ENCODE measurements at places on chromosomes 3 and 15.

DNA sequence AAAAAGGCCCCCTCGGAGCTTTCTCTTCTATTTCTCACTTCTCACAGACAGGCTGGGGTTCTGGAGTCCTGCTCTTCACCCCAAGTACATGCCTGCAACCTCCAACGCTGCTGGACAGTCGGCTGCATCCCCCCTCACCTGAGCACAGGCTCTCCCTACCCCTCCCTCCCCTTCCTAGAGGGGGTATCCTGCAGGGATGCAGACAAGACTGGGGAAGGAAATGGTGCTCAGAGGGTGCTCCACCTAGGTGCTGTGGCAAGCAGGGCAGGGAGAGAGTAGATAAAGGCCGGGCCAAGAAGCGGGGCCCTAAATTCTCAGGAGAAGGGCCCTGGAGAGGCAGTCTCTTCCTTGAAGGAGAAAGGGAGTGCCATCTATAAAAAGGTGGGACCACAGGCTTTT is 7.0 kb upstream of the STRA6 start:
- no peak for DNase-seq

DNA sequence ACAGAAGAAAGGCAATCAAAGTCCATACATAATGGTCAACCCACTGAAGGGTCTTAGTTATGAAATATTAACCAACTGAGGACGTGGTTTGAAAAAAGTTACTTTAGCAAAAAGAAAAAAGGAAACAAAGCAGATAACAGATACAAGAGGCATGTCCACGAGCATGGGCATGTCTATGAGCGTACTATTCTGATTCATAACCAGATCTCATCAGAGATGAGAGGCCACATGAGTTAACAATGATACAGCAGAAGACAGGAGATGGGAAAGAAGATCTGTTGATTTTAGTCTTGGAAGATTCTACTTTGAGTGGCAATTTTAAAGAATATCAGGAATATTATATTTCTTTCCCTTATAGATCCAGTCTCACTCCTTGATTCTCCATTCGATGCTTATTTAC is 262.9 kb upstream of the SLITRK3 start:
- no peak for DNase-seq

- DNase-seq, result peak; percentile 26
These were observed 129.1 kb upstream of the MEF2A start for GRCh38 chr15:99436542-99437314.

- DNase-seq, result no peak
These were observed 73.9 kb downstream of the BTLA start for GRCh38 chr3:112425382-112425781.

DNA sequence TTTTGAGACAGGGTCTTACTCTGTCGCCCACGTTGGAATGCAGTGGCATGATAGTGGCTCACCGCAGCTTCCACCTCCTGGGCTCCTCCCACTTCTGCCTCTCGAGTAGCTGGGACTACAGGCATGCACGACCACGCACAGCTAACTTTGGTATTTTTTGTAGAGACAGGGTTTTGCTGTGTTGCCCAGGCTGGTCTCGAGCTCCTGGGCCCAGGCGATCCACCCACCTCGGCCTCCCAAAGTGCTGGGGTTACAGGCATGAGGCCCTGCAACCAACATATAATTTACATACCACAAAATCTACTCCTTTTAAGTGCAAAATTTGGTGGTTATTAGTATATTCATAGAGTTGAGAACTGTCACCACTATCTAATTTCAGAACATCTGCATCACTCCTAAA is 31.7 kb downstream of the CCDC14 start:
- DNase-seq, result no peak

DNA sequence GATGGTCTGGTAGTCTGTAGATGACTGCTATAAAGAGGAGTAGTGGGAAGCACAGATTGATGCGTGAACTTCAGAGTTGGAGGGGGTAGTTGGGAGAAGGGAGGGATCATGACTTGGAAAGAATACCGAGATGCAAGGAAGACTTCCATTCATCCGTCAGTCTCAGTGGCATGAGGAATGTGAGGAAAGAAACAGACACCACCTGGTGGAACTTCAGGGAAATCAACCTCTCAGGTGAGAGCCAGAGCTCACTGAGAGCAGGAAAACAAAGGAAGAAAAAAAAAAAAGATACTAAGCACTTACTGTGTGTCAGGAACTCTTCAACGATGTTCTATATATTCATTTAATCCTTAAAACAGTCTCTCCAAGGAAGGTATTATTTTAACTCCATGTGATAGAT is 172.4 kb downstream of the OXSM start:
- DNase-seq, result no peak

DNA sequence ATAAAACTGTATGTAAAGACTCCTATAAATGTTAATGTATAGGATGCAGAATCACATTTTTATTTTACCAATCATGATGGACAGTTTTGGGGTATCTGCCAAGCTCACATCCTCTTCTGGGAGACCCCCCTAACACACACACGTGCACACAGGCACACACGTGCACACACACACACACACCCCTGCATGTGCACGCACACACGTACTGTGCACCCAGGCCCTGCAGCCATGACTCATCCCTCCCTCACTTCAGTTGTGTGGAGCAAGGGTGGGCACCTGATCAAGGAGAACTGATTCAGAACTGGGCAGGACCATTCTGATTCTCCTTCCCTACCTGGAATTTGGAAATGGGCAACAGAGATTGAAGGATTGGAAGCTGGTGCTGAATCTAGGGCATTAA is 16.0 kb upstream of the MINDY4B start:
- DNase-seq, result no peak

DNA sequence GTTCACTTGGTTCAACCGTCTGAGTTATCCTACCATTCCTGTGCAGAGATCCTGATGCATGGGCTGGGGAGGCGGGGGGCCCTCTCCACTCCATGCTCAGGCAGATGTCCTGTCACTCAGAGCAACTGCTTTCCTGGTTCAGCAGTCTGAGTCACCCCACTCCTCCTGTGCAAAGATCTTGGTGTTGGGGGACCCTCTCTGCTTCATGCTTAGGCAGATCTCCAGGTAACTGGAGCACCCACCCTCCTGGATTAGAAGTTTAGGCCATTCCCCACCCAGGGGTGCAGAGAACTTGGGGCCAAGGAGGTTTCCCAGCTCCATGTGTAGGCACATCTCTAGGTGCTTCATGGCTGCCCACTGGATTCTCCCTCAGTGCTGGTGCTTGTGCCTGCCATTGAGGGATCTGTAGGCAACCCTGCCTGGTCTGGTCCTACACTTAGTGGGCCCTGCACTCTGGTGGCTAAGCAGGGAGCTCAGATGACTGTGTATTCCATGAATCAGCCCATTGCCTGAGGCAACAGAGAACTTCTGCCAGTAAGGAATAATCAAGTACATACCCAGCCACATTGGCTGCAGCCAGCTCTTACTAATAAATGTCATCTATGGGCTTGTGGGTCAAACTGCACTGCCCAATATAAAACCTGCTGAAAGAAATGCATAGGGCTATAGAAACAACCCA is 465.4 kb upstream of the THBS1 start:
- no peak for DNase-seq

DNA sequence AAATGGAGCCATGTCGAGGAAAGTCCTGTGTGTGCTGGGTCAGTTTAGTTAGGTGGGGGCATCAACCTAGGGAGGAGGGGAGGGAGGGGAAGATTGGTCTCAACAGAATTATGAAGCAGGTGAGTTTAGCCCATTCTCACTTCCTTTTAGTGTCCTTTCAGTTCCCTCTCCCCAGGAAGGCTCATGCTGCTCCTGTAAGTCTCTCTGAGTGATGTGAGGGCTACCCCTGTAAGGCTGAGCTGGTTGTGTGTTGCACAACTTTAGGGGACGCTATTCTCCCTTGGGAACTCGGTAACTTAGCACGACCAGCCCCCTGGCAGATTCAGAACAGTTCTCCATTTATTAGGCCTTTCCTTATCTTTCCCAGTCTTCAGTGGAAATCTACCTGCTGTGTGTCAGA is 21.2 kb downstream of the IL5RA start:
- no peak for DNase-seq

DNA sequence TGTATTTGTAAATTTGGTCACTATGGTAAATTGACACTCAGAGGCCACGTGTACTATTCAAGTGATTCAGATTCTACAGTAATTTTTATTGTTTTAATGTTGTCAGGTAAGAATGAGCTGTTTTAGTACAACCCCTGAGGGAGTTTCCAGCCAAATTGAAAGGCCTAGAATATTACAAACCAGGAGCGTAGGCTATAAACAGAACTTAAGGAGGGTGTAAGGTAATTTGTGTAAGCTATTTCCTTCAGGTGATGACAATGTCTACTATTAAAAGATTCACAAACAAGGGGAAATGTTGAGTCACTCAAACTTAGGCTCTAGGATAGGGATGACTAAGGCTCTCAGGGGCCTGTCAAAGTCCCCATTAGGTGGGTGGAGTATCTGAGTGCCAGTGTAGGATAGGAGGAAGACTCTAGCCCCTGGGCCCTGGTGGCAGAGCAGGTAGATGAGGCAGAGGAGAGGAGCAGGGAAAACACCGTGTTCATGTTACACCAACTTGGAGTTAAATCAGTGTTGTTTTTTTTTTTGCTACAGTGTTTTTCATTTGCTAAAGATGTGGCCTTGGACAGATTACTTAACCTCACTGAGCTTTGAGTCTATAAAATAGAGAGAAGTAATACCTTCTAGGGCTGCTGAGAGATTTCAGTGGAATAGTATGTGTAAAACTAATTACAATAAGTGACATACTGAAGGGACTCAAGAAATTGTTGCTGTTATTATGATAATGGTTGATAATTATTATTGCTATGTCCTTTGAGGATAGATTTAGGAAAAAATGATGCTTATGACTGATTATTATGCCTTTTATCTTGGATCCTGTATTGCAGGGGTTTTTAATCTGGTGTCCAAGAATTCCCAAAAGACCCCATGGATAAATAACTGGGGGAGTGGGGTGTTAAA is 10.3 kb downstream of the TM4SF1 start:
- no peak for DNase-seq

DNA sequence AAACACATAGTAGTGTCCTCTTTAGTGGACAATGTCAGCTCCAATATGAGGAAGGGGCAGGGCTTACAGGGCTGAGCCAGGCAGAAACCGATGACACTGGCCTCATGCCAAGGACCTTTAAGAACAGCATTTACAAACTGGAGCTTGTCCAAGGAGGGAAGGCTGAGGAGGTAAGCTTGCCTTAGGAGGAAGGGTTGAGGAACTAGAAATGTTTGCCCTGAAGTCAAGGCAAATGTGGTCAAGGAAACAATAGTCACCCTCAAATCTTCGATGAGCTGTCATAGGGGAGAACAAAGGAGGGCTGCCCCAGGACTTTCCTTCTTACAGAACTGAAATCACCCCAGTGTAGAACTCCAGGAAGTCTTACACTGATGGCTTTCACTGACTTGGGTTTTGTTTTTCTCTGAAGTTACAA is 136.4 kb downstream of the LIPC start:
- DNase-seq, result no peak

DNA sequence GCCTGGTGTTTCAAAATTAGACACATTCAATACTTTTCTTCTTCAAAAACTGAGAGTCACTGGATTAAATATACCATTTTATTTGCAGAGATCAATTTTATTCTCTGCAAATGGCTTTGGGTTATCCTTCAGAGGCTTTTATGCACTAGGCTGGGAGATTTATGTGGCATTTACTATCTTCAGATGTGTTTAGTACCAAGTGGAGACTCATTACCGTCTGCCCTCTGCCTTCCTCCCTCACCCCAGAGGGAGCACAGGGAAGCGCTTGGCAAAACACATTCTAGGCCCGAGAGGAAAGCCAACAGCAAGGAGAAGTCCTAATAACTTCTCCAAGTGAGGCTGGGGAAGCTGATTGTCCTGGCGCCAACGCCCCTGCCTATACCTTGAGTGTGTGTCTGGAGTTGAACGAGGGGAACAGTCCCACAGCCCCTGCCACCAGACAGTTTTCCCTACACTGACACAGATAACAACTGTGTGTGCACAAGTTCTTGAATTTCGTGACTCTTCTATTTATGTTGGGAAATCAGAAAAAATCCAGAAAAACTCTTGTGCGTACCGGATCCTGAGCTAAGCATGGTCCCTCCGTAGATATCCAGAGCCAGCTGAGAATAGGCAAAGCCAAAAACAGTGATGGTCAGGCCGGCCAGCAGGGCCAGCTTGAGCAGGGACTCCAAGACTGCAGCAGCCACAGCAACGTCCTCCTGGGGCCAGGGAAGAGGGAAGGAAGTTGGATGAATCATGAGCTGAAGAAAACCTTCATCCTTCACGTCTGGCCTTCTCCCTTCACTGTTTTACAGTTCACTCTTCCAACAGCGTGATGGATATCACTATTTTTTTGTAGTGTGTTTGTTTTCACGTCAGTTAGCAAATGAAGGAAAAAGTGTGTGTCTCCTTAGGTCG is 26.6 kb downstream of the RFT1 start:
- DNase-seq, result no peak

- DNase-seq, result no peak
These were observed 20.8 kb upstream of the NXPE3 start for GRCh38 chr3:101758224-101758623.

DNA sequence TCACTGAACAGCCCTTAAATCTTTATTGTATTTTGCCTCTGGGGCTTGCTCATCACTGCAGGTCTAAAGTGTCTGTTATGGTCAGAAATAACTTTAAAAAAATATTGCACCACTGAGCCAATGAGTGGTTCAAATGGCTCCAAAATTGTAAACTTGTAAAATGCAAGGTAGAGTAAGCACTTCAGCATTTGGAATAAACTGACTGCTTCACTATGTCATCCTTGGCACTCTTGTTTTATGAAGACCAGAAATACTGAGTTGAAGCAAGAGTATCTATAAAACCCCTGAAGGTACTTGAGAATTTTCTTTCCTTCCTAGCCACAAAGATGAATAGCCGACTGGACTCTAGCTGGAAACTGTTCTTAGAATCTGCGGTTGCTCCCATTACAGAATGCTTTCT is 390.3 kb upstream of the DPH6 start:
- DNase-seq, result no peak
